Right renal cortex interstitium (tissue), 3 donors: ENCODE measurements at places on chromosomes 6 and 20.

- no peak for DNase-seq
These were observed 245.8 kb downstream of the PKHD1 start for GRCh38 chr6:51841626-51842025.

- DNase-seq = no peak
These were observed 112.6 kb downstream of the PLCB1 start for GRCh38 chr20:8244637-8245036.

DNA sequence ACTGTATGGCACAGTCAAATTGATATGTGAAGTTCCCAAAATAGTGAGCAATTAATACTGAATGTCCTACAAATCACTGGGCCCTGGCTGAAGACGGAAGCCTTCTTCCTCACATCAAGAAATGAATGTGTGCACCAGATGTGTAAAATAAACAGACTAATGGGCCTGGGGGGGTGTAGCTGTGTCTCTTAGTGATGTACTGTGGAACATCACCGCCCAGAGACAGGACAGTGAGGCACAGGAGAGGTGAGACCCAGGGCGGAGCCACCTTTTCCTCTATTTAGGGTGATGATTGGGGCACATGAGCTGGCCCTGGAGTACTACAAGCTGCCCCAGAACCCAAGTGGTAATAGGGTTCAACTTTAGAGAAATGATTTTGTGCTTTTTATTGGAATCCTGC, 368.5 kb upstream of the ARID1B start:
- no peak for DNase-seq

DNA sequence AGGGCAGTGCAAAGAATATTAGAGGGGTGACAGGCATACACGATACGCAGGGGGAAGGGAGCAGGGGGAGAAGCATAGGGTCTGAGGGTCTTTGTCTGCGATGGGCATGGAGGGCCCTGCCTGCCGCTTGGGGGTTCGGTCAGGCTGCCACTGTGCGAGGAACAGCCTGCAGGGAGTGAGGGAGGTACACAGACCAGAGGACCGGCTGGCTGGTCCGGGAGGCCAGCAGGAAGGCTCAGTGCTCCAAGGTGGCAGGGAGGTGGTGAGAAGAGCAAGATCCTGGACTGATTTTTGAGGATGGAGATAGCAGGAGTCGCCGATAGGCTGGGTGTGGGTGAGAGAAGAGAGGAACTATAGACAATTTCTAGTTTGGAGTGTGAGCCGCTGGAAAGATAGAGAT, 338.4 kb downstream of the ZFAND3 start:
- DNase-seq = no peak

DNA sequence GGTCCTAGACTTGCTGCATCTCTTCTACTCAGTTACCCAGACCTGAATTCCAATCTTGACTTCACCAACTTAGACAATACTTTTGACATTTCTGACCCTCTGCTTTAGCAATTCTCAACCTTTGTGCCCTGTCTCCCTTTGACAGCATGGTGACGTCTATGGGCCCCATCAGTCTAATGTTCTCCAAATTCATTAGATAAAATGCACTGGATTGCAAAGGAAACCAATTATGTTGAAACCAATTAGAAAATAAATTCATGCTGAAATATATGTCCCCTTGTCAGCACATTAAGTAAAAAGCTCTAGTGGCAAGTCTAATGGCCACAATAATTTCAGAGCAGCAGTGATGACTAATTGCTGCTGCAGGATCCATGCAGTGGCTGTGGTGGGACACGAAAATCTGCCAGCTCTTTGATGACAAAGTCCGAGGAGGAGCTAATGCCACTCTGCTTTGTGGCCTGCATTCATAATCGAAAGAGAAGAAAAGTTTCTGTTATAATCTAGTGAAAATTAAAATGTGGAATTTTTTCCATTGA, 64.0 kb downstream of the BFSP1 start:
- no peak for DNase-seq

DNA sequence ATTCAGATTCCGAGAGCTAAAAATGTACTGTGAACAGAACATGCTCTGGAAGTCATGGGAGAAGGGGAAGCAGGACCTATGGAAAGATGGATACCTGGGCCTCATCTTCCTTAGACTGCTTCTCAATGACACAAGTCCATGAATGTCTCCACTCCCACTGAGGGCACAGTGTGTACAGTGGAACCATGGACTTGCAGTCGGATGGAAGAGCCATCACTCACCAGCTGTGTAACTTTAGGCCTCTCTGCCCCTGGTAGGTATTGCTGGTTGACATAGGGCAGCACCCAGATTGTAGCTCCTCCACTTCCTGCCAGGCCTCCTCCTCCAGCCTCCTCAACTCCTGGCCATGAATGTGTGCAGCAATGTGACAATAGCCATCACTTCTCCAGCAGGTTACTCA, 52.5 kb downstream of the MAFB start:
- no peak for DNase-seq

- DNase-seq = no peak
These were observed 441.4 kb upstream of the PLCB4 start for GRCh38 chr20:8627340-8628004.

DNA sequence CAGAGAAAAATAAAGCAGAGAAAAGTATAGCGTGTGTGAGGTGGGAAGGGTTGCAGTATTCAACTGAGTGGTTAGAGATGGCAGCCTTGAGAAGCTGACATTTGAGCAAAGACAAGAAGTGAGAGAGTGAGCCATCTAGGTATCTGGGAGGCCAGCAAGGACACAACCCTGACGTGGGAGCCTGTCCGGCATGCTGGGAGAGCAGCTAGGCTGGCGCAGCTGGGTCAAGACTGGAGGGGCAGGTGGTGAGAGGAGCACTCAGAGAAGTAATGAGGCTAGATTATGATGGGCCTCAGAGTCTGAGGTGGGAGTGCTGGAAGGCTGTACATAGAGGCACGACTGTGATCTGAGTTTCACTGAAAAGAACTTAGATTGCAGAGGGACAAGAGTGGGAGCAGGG, 12.9 kb downstream of the TTPAL start:
- DNase-seq = no peak

GRCh38 chr6:135985471-135985870, 134.0 kb downstream of the PDE7B start:
- no peak for DNase-seq

- no peak for DNase-seq
These were observed 316.1 kb upstream of the PRDM1 start for GRCh38 chr6:105769987-105770386.

GRCh38 chr6:169852504-169853195, 101.2 kb downstream of the ERMARD start:
- no peak for DNase-seq

DNA sequence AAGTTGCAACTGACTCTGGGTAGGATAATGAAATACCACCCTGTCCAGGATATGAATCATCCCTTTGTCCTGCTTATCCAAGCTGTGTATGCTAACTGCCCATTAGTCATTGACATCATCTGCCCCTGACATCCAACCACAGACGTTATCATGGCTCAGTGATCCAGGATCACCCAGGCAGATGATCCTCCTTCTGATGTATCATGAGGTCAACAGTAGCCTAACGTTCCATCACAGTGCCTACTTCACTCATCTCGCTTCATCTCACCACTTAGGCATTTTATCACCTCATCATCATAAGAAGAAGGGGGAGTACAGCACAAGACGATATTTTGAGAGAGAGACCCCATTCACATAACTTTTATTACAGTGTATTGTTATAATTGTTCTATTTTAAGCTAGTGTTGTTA, 13.4 kb upstream of the BTN3A2 start:
- DNase-seq = no peak

GRCh38 chr6:128307671-128308070, 212.7 kb downstream of the PTPRK start:
- no peak for DNase-seq

GRCh38 chr6:44624226-44624625, 236.7 kb downstream of the CDC5L start:
- DNase-seq = no peak

DNA sequence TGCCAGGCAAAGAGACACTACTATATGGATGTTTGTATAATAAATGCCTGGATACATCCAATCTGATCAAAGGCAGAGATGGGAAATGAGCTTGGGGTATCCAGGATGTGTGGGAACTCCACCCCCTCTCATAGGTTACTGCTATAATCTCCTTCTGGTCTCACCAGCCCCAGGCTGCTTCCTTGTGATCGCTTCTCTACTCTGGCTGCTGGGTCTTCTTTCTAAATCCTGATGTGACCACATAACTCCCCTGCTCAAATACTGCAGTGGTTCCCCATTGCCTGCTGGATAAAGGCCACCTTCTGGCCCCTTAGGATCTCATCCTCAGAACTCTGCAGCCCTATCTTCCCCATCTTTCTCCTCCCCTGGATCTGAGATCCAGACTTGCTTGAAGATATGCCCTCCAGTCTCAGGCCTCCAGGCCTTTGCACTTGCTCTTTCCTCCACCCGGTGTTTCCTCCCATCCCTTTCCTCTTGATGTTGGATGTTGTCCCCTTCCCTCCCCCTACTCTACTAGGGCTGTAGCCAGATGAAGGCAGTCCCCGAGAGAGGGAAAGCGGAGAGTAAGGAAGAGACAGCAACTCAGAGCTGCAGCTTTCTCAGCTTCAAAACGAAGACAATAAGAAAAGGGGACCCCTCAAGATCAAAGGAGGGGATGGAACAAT, 828 bp upstream of the XKR7 start:
- no peak for DNase-seq

DNA sequence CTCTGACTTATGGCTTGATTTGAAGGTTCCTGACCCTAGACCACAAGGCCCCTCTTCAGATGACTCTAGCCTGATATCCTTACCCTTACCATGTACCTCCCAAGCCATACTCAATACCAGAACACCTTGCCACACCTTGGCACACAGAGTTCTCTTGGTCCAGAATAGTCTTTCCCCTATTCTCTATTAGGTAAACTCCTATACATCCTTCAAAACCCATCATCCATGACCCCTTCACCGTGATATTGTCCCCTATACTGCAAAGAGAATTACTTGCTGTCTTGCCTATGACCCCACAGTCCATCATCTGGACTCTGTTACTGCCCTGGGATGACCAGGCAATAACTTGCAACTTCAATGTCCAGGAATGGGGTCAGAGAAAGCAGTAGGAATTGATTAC, 31.8 kb upstream of the DSN1 start:
- DNase-seq = no peak

DNA sequence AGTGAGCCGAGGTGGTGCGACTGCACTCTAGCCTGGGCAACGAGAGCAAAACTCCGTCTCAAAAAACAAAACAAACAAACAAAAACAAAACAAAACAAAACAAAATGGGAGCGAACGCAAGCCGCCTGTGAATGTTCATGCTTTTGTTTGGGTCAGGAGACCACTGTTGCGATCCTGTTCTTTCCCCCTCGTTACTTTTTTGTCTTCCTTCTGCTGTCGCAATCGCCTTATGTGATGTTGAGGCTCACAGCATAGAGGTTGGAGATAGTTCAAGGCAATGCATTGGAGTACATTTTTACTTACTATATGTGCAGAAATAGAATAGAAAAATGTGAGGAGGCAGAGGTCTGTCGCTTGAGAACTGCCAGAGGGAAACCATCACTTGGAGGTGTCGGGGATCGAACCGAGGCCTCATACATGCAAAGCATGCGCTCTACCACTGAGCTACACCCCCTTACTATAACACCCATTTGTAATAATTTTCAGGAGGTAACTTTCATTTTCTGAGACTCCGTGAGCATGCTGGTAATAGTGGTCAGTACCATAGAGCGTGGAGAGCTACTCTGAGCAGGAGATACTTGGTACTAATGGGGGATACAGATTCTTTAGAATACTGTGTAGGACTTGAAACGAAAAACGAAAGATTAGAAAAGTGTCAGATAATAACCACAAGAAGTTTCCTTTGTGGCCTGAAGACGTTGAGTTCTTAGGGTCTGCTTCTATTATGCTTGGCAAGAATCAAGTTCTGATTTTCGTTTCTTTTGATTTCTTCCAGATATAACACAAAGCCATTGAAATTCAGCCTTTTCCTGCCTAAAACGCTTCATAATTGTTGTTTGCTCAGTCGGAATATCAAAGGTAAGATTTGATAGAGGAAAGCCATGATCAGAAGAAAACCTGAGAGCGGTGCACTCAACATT, 121.1 kb downstream of the TRIM27 start:
- DNase-seq = no peak

GRCh38 chr6:53293691-53294090, 55.1 kb downstream of the ELOVL5 start:
- DNase-seq = no peak

DNA sequence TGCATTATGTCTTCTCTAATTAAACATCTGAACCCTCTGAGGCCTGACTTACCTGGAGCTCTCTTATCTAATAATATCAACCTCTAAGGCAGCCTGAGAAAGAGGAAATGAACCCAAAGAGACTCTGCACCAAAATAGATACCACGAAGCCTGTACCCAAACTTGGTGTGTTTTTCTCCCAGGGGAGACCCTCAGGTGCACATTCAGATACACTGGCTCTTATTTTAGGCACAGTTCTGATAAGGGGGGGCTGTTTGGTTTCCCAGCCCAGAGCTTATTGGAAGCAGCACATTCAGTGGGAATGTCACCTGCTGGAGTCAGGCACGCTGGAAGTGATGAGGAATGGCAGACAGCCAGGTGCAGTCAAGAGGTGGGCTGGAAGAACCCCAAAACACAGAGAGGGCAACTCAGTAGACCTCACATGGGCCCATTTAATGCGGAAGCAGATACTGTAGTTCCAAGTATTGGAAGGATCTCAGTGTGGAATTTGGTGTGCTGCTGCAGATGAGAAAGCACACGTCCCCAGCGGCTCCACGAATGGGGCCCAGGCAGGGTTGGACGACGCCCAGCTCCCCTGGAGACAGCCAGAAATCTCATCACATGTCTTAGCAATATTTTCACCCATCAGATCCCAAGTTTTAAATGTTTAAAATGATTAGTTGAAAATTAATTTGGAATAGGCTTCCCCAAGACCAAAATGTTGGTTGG, 9.7 kb upstream of the CCR6 start:
- no peak for DNase-seq

DNA sequence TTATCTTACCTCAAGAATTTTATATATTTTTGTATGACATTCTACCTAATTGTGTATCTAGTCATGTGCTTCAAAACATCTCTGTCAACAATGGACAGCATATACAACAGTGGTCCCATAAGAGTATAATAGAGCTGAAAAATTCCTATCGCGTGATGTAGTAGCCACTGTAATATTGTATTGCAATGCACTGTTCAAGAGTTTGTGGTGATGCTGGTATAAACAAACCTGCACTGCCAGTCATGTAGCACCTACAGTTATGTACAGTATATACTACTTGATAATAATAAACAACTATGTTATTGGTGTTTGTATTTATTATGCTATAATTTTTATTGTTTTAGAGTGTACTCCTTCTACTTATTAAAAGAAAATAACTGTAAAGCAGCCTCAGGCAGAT, 672.7 kb downstream of the CD109 start:
- no peak for DNase-seq

- DNase-seq = no peak
These were observed 70.8 kb downstream of the PTPN1 start for GRCh38 chr20:50580842-50581544.

DNA sequence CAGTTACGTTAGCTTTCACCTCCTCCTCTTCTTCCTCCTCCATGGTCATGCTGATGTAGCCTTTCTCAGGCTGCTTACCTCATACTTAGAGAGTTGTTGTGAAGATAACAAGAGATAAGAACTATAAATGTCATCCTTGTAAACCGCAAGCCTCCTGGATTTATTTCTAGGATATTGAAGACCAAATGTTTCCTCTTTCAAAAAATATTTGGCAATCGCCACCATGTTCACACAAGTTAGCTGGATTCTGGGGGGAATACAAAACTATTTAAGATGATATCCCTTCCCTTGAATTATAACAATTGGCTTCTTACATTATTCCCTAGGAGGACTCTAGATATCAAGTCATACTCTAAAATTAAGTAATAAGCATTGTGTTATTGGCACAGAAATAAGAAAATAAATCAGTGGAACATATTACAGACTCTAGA, 99.8 kb upstream of the PLEKHG1 start:
- no peak for DNase-seq

GRCh38 chr6:46035242-46035641, 19.6 kb upstream of the CLIC5 start:
- DNase-seq = no peak
